Stimulated activated CD4-positive, alpha-beta T cell treated with anti-CD3 and anti-CD28 coated beads, Interleukin-15, amount 100 ng/mL, for 1 hour (primary cell): ENCODE measurements at places on chromosomes 4 and X.

DNA sequence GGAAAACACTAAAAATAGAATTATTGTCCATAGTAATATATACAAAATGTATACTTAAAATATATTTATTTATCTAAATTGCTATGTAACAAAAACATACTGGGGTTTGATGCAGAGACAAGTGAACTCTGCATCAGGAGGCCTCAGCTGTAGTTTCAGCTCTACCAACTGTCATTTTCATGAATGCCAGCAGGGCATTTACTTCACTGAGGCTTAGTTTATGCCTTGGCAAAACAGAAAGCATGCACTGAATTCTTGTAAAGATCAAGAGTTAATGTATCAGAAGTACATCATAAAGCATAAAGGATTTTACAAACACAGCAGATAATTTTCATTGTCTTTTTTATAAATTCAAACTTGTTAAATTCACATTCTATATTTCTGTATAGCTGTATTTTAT is 577.0 kb downstream of the C4orf33 start:
- DNase-seq = no peak

DNA sequence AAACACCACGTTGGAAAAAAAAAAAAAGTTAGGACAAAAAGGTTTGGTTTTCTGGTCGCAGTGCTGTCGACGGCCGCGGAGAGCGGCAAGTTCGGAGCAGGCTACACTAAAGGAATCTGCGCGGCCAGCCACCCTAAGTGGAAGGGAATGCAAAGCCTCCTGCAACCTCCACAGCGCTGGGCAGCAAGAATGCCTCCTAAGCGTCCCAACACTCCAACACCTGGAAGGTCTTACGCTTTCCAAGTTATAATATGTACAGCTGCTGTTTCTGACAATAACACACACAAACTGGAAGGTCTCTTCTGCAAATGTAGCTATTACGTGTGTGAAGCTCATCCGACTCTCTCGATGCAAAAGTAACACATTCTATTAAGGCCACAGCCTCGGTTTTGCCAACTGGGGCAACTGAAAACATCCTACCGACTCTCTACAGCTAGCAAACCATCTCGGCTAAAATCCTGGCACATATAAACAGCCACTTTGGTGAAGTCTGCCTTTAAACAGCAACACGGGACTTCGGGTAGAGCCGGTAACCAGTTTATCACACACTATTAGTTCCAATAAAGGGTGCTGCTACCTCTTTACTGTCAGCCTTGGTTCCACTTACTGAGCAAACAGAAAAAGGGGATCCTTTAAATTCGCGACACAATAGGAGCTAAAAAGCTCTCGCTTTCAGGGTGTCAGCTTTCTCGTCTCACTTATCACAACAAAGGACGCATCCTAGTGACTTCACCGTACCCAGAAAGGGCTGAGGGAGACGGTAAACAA is 895 bp downstream of the SMIM14 start:
- no peak for DNase-seq

DNA sequence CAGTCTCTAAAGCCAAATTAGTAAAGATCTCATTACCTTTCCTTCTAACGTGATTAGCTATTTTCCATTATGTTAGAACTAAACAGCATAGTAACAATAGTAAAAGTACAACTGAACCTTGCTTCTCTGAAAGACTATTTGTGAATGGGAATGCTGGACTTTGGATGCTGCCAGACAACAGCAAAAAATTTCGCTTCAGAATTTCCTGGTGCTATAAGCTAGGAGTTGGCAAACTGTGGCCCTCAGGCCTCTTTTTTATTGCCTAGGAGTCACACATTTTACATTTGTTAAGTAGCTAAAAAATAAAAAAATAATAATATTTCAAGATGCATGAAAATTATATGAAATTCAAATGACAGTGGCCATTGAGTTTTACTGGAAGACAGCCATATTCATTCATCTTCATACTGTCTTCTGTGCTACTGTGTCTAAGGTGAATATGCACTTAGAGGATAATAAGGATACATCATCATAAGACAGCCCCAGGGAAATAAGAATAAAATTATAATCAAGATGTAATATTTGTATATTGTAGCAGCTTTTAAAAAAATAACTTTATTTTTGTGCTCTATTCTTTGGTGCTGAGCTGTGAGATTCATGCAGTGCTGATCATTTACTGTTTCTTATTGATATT is 34.6 kb downstream of the RASGEF1B start:
- no peak for DNase-seq

GRCh38 chr4:152424977-152425376 is 110.9 kb downstream of the FBXW7 start:
- DNase-seq = no peak

GRCh38 chr4:166174717-166175490 is 301.9 kb downstream of the TLL1 start:
- DNase-seq = no peak

DNA sequence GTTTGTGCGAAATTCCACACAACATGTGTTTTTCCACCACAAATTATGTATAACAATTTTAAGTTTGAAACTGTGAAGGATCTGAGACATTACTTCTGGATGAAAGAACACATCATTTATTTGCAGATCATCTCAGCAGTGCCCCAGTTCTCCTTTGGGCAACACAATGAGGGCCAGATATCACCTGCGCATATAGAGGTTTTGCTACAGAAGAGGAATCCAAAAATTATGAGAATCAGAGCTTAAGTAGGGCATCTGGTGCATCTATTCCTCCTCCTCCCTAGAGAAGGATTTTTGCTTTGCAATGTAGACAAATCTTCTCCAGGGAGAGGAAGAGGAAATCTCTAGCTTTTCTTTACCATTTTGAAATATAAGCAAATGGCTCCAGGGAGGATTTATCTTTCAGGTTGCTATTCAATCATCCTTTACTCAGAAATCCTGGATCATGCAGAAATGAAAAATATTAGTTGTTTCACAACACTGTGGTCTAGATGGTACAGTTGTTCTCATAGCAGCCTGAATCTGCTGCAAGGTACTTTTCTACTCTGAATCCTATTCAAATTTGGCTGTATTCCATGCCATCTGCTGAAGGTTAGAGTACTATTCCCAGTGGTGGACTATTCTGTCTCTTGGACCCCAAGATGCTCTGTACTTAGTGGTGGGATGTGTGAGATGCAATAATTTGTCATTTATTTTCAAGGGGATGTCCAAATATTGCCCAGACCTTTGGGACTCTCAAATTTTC is 132.1 kb downstream of the SNCA start:
- DNase-seq = no peak

DNA sequence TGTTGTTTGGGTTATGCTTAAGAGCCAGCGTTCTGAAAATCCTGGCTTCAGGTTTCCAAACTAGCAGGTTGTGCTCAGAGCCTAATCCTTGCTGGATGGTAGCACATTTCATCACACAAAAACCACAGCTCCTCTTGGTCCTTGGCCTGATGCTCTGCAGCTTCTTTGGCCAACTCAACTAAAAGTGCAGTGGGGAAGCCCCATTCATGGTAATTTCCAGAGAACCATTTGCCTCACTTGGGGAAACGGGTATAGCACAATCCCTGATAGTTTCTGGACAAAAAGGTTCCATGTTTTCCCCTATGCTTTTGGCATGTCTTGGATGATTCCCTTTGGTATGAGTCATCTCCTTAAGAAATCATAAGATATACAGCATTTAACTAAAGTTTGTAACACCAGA is 78.7 kb downstream of the SYNPO2 start:
- DNase-seq = no peak

DNA sequence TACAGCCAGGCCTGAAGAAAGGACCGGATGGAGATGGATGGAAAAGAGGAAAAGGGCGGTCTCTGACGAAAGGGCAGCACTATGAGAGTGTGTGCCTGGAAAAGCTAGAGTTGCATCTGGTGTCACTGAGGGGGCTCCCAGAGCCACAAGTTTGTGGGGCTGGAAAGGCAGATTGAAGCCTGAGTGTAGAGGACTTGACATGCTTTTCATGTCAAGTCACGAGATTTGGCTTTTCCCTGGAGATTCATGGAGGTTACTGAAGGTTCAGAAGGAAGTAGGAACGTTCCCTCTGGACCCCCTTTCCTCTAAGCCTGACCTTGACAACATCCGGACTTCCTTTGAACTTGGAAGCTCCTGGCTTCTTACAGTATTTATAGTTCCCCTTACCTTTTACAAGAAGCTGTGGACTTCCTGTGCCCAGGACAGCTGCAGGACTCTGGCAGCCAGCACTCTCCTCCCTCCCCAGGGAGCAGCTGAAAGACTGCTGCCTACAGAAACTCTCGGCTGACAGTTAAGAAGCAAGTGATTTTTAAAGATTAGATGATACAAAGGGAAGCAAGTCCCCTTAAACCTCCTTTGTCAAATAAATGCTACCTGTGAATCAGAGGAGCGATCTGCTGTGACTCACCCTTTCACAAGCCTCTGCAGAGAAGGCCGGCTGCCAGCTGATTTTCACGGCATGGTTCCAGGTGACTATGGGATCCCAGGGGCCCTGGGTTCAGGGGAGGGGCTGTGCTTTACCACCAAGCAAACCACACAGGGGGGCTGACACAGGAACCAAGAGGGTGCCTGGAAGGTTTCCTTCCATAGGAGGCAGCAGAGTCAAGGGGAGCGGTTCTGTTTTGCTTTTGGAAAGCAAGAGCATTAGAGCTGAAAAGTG is 72.9 kb upstream of the STIM2 start:
- DNase-seq = peak; percentile 6

DNA sequence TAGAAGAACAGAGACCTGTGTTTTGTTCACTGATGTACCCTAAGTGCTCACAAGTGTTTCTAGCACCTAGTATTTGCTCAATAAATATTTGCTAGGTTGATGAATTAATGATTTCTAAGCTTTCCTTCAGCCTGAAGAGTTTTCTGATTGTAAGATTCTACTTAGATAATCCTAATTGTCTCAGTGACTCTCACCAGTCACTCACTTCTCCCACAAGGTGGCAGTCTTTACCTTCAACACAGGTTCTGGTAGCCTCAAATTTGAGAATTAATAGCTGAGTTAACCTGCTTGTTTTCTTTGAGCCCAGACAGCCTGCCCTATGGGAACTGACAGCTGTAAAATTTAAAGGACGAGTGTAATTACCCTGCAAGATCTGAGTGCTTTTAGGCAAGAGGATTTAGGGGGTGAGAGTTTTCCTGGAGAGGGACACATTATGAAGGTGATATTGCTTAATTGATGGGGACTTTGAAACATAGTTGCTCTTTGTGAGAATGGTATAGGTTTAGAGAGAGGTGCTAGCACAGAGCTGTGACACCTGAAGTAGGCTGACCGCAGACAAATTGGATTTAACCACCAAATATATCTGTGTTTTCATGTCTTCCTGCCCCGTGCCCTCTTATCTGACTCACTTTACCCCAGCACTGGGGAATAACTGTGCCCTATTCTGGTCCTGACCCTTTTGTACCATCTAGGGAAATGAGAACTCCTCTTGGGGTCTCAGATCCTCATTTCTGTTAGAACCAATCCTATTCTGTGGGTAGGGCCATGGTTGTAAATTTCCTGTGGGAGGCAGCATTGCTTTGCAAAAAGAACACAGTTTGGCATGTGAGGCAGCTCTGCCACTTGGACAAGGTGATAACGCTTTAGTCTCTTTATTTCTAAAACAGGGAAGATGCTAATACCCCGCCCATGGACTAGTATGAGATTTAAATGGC is 27.7 kb downstream of the CD38 start:
- DNase-seq = no peak

GRCh38 chr4:129350834-129351721 is 255.1 kb downstream of the C4orf33 start:
- DNase-seq = no peak

- DNase-seq = no peak
These were observed 48.1 kb downstream of the NRK start for GRCh38 chrX:105870445-105870844.

GRCh38 chr4:26354491-26354890 is 33.7 kb downstream of the RBPJ start:
- no peak for DNase-seq

DNA sequence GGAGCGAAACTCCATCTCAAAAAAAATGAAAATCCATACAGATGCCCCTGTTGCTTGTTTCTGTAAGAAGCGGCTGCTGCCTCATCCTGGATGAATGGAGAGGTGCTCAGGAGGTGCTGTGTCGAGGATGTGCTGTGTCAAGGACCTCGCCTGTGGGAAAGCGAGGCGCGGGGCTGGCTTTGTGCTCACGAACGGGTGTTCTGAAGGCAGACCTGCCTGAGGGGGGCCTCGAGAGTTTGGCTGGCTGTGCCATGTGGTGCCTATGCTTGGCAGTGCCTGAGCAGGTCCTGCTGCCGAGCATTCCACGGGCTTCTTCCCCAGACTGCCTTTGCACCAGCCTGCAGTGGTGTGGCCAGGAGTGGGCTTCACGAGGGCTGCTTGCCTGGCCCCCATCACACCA is 61.5 kb downstream of the NSD2 start:
- no peak for DNase-seq

DNA sequence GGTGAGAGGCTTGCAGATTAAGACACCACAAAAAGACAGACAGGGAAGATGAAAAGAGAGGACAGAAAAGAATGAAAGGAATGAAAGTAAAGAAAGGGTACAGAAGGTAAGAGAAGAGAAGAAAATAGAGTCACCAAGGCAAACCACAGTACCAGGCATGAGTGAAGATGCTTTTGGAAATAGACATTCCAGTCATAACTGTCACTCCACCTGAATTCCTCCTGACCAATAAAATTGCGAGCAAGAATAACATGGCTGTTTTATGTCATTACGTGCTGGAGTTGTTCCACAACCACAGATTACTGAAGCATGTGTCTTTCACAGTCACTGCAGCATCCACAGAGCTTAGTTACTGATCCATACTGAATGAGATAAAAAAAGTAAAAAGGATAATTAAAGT is 864.9 kb upstream of the SLIT2 start:
- no peak for DNase-seq

DNA sequence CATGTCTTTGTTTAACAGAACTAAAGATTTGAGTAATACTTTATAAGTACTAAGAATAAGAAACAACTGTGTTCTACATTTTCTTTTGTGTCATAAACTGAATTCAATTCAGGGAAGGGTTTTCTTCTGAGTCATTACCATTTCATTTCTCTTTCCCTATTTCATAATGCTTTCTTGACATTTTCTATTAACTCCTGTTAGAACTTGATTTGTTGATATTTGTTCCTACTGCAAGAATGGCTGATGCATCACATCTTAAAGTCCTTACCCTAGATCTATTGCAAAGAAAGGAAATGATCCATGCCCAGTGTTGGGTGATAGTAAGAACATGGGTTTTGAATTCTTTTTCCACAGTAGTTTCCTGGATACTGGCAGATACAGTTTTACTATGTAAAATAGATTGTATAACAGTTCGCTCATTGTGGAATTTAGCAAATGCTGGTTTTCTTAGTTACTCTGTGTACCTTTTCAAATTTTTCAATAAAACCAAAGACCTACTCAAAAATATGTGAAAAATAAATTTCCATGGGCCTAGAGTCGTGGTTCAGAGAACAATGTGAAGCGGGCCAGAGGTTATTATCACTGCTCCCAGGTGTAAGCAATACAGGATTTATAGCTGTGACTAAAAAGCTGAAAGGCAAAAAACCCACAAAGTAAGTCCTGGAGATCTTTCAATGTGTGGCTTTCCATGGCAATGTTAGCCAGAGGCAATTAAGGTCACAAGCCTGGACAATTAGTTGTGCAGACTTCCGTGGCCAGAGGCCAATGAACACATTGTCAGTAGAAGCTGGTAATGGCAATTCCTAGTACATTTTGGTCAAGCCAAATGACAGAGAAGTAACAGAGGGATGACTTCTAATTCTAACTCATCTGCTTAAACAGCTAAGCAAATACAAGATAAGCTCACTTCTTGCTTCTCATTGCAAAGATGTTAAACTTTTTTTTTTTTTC is 127.3 kb upstream of the FAT4 start:
- DNase-seq = no peak

- DNase-seq = no peak
These were observed 9.7 kb upstream of the USO1 start for GRCh38 chr4:75714704-75715103.
